ENCODE measurements at places on chromosomes 16 and 17. TPM values are rescaled to one million over a fixed set of nuclear protein-coding genes. Genes with fewer than 3 reads are reported as not detected.

DNA sequence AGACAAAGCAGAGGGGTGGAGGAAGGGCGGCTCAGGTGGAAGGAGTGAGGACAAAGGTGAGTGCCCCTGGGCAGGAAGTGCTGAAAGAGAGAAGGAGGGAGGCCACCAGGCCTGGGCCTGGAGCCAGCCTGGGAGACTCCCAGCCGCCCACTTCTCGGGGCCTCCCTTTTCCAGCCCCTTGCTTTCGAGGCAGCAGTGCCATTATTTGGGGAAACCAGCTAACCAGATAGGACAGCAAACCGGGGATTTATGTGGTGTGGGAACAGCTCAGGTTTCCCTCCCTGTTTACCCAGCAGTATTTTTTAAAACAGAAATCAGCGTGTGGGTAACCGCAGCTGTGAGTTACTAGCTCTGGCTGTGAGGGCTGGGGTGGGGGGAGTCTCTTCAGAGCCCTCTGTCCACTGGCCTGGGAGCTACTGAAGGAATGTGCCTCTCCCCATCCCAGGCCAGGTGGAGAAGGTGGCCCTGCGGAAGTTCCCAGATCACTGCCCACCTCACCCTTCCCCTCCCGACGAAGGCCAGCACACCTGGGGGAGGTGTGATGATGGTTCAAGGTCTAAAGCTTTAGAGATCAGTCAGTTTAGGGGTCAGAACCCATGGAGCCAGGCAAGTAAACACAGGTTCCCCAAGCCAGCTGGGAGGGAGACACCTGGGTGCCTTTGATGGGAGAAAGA lies 8.4 kb upstream of the MEOX1 start:
- no peak for DNase-seq

DNA sequence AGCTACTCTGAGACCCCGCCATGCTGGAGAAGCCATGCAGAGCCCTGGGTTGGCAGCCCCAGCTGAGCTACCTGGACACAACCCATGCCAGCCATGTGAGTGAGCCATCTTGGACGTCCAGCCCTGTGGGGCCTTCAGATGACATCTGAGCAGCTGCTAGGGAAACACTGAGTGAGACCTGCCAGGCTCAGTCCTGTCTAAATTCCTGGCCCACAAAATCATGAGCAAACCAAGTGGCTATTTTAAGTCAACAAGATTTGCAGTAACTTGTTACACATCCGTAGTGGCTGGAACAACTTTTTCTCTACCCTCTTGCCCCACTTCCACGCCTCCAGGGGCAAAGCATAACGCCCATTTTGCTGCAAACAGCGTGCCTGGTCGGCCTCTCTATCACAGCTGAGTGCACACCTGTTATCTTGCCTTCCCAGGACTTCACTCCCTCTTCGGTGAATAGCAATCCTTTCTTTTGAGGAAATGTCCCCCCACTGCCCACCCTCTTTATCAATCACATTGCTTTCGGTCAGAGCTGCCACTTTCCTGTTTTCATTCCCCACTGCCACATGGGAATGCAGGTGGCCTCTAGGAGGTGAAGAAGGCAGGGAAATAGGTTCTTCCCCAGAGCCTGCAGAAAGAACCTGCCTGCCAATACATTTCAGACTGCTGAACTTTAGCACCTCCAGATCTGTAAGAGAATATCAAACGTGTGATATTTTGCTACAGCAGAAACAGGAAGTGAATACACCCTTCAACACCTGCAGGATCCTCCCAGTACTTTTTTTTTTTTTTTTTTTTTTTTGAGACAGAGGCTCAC lies 7.4 kb upstream of the SCIMP start:
- DNase-seq: no peak

- no peak for DNase-seq
These were observed 49.4 kb upstream of the CDC42EP4 start for GRCh38 chr17:73360961-73361761.

- no peak for DNase-seq
These were observed 172.0 kb upstream of the CIBAR2 start for GRCh38 chr16:85284141-85284817.

- DNase-seq: no peak
These were observed 429.4 kb upstream of the MAF start for GRCh38 chr16:80029761-80030481.

DNA sequence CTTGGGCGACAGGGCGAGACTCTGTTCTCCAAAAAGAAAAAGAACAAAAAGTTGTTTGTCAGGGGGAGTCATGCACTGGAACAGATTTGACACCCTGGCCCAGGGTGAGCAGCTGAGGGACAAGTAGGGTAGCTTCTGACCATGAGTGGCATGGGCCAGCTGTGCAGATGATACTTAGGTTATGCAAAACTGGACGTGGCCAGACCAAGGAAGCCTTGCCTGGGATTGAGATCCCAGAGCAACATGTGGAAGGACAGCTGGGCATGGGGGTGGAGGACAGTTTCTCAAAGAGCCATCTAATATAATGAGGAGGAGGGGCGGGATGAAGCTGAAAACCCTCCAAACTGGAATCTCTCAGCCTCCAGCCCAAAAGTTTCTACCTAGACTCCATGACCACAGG lies 19.6 kb upstream of the SLC35B1 start:
- no peak for DNase-seq

Gene ZNF830
- 9.2 TPM for total RNA-seq

Gene KCNH4
- total RNA-seq: 0.21 TPM

Gene CTRL
- total RNA-seq: 0.97 TPM
